ENCODE measurements at places on chromosomes 16 and 17. TPM values are rescaled to one million over a fixed set of nuclear protein-coding genes. Genes with fewer than 3 reads are reported as not detected.

- no peak for DNase-seq
Measured at GRCh38 chr17:39094607-39095308, 56.7 kb downstream of the PLXDC1 start.

Gene GP1BA
- not detected for total RNA-seq

DNA sequence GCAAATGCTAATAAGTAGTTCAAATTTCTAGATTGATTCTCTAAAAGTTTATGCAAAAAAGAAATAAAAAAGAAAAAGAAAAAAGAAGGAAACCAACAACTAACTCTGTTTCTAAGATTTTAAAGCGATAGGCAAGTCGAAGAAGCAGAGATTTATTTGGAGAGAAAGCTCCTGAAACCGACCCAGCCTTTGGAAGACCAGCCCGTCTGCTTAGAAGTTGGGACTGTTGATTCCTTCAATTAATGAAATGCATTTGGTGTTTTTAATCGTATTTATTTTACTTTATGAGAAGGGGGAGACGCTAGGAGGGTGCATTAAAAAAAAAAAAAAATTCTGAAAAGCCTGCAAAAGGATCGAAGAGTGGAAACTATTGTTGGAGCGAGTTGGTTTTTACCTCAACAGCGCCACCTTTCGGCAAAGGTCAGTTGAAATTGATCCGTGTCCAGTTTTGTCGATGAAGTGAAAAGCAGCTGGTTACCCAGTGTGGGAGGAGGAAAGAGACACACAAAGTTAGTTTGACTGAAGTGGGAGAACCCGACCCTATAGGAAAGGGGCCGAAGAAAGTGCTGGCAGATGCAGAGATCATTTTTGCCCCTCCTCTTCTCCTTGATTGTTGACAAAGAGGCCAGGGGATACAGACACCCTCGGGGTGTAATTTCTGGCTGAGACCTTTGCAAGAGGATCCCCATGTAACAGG is 1.5 kb upstream of the MAF start:
- peak; percentile 76 for DNase-seq

- DNase-seq: no peak
Measured at GRCh38 chr16:11748404-11749254, 6.0 kb upstream of the TXNDC11 start.

Gene DOC2B
- 22.9 TPM for total RNA-seq

- DNase-seq: no peak
Measured at GRCh38 chr17:30573603-30574175, 96.5 kb downstream of the GOSR1 start.

Gene ZACN
- total RNA-seq: not detected

DNA sequence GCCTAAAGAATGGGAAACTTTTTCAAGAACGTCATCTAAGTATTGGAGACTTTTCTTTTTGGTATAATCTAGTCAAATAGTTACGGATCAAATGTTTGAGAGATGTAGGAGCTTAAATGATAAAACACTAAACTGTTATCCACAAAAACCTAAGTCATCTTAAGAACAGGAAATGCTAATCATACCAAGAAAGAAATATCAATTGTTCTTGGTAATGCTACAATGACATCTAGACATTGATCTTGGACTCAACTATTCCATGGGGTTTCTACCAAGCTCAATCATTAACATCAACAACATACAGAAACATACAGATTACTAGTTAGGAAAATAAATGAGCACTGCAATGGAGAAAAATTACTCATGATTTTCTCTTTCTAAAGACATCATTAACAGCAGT is 3.8 kb downstream of the NUDT21 start:
- DNase-seq: no peak

Gene CDC42EP4
- total RNA-seq: 112 TPM

- no peak for DNase-seq
Measured at GRCh38 chr17:55642741-55643140, 79.9 kb downstream of the TMEM100 start.

DNA sequence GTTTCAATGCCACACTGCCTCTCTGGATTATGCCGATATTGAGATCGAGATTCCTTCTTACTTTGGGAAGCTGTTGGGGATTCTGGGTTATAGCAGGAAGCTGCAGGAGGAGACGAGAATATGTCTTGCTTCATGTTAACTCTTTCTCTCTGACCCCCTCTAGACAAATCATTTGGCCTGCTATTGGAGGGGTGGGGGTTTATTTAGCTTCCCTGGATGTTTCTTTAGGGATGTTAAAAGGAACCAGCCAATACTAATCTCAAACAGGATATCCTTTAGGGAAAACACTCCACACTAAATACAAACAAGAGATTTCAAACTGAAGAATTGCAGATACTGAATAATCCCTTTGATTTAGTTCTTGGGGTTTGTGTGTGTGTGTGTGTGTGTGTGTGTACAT is 102.6 kb downstream of the TMEM100 start:
- no peak for DNase-seq

Gene ALOX15
- 0.98 TPM for total RNA-seq

Gene NOG
- 0.88 TPM for total RNA-seq

- DNase-seq: no peak
Measured at GRCh38 chr16:1193143-1193824, 31.8 kb downstream of the TPSG1 start.

All from breast epithelium (tissue), 4 donors.